Hepatic stellate cell (primary cell): ENCODE measurements at places on chromosomes 5 and 9.

- peak; percentile 67 for DNase-seq
Measured at GRCh38 chr5:172707285-172708182, 63.5 kb downstream of the DUSP1 start.

DNA sequence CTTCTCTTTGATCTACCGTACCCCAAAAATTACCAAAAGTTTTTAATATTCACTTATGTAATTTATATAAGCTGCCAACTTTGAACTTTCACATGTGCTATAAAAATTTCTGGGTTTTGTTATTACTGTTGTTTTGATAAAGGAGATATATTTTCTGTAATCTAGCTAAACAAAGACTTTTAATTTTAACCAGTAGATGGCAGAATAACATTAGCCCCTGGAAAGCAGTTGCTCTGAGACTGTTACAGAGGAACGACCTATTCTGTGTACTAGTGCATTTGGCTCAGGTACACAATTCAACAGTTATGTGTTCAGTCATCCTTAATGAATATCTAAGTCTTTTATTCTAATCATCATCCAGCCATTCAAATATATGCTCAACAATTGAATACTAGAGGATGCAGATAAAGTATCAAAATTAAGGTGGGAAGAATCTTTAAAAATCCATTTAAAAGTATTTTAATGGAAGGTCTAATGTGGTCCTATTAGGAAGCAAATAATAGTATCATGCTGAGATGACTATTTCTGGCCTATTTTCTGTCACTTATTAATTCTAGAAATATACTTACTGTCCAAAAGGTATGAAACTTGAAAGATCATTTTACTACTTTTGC is 8.6 kb downstream of the KLHL9 start:
- DNase-seq: no peak

DNA sequence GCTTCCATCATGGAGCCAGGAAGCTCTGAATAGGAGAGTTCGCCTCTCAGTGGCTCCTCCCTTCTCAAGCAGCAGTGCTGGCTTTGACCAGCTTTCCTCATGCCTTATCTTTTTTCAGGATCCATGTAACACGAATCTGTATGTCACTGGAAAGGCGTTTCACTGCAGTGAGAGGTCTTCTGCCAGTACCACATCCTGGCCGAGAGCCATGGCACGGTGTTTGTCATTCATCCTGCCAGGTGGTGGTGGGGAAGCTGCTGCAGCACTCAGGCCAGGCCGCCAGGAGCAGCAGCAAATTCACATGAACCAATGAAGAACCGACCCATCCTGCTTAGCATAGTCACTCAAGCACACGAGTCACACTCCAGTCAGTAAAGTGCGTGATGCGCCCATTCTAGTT is 179.0 kb downstream of the FANCC start:
- DNase-seq: no peak

DNA sequence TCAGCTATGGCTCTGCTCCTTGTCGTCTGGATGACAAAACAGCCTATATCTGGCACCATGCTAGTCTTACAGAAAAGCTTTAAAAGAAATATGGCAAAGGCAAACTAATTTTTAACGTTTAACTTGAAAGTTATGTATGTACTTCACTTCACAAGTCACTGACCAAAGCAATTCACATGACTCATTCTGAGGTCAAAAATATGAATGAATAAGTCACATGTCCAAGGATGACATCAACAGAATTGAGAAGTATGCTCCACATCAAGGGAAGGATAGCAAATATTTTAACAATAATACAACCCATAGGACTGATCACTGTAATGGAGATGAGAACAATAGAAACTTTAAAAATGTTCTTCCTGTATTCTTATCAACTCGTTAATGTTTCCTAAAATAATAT is 1072.6 kb upstream of the NUDT12 start:
- no peak for DNase-seq

DNA sequence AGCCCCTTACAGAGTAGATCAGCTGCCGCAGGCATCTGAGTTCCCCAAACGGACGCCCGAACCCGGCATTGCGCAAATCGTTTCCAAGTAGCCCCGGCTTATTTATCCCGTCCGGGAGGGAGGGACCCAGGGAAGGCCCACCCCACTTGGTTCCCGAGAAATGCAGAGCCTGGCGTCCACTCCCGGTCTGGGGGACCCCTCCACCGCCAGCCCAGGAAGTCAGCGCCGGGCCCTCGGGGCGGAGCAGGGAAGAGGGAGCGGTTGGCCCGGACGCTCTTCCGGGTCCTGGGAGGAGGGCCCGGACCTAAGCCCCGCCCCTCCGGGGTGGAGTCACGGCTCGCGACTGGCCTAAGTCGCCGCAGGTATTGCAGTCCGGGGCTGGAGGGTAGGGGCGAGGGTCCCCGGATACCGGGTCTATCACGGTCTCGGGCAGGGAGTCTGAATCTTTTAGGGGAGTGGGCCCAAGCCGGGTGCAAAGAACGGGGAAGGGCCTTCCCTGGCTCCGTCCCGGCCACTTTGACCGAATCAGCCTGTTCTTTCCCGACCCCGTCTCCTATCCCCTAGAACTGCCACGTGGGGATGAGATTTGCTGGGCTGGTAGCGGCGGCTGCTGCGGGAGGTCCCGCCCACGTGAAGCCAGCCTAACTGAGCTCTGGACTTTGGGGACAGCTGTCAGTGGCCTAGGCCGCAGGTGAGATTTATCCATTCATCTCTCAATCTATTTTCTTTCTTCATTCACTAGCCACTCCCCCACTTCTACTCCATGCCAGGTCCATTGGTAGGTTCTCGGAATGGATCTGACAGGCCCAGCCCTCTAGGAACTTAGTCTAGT is at the start of gene RABEPK:
TSS of gene RABEPK (plus strand) at position 327 of the 832 bp plus-strand sequence. CDS start 2,472 bp downstream, outside the sequence.
- DNase-seq: peak; percentile 93

- no peak for DNase-seq
Measured at GRCh38 chr5:37812365-37812764, 27.5 kb downstream of the GDNF start.

- DNase-seq: no peak
Measured at GRCh38 chr5:59001154-59001553, 418.3 kb downstream of the RAB3C start.

- DNase-seq: no peak
Measured at GRCh38 chr9:100880284-100880683, 148.2 kb upstream of the PLPPR1 start.

GRCh38 chr5:77423022-77423750 is 68.9 kb downstream of the WDR41 start:
- DNase-seq: no peak

DNA sequence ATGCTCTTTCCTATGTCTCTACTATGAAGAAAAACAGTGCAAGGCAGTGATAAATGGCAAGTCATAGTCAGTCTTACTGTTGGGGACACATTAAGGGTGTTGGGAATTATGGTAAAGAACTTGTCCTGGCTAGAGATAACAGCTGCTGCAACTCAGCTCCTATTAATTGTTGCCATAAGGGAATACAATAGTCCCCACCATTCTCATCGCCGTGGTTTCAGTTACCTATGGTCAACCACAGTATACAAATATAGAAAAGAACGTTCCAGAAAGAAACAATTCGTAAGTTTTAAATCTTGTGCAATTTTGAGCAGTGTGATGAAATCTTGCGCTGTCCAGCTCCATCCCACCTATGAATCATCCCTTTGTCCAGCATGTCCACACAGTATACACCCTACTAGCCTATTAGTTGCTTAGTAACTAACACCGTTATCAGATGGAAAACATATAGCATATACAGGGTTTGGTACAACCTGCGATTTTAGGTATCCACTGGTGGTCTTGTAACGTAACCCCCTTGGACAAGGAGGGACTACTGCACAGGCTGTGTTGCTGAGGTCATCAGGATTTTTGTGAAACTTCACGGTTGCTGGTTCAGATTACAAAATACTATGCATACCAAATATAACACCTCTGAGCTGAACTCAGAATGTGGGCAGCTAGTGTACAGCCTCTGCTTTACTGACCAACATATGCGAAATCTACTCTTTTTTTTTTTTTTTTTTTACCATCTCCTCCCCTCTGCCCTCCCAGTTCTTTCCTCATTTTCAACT is 53.5 kb downstream of the ZFR start:
- DNase-seq: peak; percentile 6

- no peak for DNase-seq
Measured at GRCh38 chr9:134134949-134135342, 936 bp upstream of the WDR5 start.

DNA sequence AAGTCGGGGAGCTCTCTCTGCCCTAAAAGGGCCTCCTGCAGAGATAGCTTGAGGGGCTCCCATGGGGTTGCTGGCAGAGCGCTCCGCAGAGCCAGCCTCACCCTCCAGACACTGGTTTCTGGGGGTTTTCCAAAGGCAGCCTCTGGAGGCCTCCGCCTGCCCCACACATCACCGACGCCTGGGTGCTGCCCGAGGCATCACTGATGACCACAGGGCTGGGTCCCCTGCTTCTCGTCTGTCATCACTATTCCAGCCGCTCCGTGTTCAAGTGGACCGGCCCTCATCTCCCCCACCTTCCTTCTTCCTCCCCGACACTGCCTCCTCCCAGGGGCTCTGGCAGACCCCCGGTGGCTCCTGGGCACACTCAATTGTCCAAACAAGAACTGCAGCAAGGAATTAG is 64.1 kb upstream of the IRX4 start:
- DNase-seq: no peak

- DNase-seq: no peak
Measured at GRCh38 chr5:17309462-17309861, 92.0 kb downstream of the BASP1 start.

DNA sequence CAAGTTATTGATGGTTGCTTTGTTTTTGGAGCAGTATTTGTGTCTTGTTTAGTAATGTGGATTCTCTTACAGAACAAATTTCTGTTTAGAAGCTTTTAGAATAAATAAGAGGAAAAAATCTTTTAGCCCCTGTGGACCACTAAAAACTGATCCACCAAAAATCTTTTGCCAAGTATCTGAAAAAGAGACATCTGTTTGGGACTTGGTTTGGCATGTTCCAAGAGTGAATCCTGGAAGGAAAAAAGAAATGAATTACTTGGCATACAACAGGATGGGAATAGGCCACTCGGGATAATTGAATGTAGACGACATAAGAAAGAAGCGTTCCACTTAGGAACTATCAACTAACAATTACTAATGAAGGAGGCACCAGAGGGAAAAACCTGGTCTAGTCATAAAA is 1350.1 kb upstream of the C9orf72 start:
- no peak for DNase-seq

- no peak for DNase-seq
Measured at GRCh38 chr9:18705796-18706392, 231.9 kb downstream of the ADAMTSL1 start.

DNA sequence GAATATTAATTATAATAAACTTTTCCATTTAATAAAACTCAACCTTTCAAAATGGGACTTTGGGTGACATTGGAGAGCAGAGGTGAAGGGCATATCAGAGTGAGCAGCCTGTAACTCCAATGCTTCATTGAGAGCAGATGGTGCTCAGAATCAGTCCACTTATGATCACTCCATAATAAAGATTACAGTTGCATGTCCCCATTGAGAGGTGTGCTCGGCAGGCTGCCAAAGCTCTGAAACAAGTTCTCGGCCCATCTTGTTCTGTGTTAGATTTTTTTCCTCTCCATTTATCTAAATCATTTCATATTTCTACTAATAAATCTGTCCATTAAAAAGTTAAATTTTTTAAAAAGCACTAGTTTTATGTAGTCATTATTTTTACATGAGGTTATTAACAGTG is 1786.4 kb upstream of the WWC1 start:
- DNase-seq: no peak

DNA sequence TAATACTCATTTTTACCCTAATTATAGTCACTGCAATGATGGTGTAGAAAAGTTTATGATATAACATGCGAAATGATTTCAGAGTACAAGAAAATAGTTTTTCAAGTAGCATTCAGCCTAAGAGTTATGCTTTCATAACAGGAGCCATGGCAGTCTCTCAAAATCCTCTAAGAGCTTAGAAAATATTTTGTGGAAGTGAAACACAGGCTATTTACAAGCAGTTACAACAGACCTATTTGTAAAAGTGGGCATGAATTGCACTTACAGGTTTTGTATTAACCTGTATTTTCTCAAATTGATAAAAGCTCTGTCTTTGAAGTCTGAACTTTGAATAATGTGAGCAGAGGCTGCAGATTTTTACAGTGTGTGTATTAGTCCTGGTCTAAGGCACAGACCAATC is 523.3 kb downstream of the LRRC70 start:
- no peak for DNase-seq

- DNase-seq: no peak
Measured at GRCh38 chr9:16341177-16341576, 529.3 kb downstream of the BNC2 start.

DNA sequence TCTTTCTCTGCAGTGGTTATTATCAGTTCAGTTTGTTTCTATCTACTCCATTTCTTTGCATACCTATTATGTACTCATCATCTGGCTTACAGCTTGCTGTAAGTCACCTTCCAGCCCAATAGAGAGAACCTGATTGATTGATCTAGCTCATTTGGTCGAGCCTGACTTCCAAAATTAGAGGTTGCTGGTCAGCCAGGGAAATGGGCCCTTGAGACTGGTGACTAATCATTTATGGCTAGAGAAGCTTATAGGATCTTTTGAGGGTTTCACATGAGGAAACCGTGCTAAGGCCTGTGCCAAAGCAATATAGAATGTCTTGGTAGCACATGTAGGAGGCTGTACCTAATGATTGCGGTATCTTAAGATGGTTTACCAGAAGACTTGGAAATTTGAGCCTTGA is 5.8 kb downstream of the SREK1 start:
- DNase-seq: no peak

GRCh38 chr5:7329141-7329540 is 66.8 kb upstream of the ADCY2 start:
- no peak for DNase-seq

GRCh38 chr9:97408562-97408961 is 3.3 kb upstream of the TDRD7 start:
- no peak for DNase-seq

DNA sequence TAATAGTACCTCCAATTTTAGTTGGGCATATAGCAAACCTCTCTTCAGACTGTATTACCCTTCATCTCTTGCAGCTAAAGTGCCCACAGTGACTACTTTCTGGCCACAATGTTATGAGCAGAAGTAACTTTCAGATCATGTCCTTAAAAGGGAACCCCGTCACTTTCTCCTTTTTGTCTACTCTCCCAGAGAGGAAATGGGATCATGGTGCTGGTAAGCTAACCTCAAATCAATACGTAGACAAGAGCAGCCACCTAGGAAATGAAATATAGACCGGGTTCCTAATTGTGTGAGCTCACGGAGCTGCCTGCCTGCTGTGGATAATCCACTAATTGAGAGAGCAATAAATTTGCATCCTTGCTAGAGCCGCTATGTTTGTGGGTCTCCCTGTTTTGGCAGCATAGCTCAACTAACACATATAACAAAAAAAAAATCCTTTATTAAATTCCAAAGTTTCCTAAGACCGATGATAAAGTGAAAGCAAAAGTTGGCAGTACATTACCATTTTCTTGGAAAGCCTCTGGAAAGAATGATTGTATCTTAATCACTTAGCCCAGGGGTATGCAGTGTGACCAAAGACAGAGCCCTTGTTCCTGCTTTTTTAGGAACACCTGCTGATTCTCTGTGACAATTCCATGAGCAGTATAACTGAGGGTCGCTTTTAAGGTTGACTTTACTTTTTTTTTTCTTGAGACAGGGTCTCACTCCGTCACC is 5.6 kb upstream of the IL7R start:
- no peak for DNase-seq
